Stimulated activated CD8-positive, alpha-beta memory T cell treated with anti-CD3 and anti-CD28 coated beads, Interleukin-4, amount 100 ng/mL, for 1 hour (primary cell): ENCODE measurements at places on chromosomes 3 and 15.

- no peak for DNase-seq
Measured at GRCh38 chr3:115071601-115072000, 75.5 kb downstream of the ZBTB20 start.

- no peak for DNase-seq
Measured at GRCh38 chr3:195918176-195918575, 9.8 kb upstream of the TNK2 start.

GRCh38 chr3:182527745-182528144 is 265.6 kb upstream of the ATP11B start:
- no peak for DNase-seq

DNA sequence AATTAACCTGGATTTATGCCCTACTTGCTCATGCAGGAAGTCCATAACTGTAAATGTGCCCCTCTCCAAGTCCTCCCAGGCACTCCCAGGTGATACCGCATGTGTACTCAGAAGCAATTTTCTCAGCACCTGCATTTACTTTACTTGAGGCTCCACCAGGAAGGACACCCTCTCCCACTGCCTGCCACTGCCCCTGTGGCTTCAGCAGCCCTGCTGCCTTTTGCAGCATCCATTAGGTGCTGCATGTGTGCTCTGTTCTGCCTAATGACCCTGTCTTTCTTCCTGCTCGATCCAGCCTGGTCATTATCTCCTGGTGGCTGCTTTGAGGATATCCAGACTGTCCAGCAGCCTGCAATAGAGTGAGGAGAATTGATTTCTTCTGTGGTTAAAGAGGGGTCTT is 107.6 kb upstream of the SEMA6D start:
- DNase-seq, result no peak

- DNase-seq, result no peak
Measured at GRCh38 chr3:9238721-9239295, 10.6 kb downstream of the SRGAP3 start.

DNA sequence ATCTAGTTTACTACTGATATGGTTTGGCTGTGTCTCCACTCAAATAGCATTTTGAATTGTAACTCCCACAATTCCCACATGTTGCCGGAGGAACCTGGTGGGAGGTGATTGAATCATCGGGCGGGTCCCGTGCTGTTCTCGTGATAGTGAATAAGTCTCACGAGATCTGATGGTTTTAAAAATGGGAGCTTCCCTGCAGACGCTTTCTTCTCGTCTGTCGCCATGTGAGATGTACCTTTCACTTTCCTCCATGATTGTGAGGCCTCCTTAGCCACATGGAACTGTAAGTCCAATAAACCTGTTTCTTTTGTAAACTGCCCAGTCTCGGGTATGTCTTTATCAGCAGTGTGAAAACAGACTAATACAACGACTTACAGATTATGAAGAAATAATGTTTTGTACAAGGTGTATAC is 35.6 kb upstream of the PYDC2 start:
- DNase-seq, result no peak

- no peak for DNase-seq
Measured at GRCh38 chr3:72889310-72890165, 1.7 kb downstream of the GXYLT2 start.

GRCh38 chr15:48406911-48407310 is 75.7 kb downstream of the DUT start:
- no peak for DNase-seq

- DNase-seq, result no peak
Measured at GRCh38 chr3:11929531-11929930, 74.7 kb upstream of the SYN2 start.

- DNase-seq, result no peak
Measured at GRCh38 chr3:10397879-10398278, 77.0 kb upstream of the SEC13 start.

DNA sequence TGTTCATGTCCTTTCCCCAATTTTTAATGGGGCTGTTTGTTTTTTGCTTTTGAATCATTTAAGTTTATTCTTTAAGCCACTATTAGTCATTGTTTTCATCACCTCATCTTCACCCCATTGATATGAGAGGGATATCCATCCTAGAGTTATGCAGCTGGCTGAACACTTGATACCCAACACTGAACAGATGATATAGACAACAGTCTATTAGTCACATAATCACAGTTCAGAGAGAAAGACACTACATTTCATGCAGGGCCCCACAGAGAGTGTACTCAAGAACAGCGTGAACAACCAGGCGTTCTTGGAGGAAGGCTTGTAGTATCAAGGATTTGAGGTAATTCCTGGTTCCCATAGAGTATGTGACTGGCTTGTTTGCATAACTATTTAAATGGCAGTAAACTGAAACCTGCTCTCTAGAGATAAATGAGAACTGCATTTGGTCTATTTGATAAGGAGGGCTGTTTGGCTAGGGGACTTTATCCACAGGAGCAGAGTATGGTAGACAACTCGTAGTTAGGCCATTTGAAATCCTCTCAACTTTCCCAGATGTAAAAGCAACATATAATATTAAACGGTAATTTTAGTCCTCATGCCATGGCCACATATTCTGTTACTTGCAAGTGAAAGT is 618.7 kb downstream of the SI start:
- no peak for DNase-seq

- DNase-seq, result no peak
Measured at GRCh38 chr3:65788461-65788860, 250.3 kb downstream of the MAGI1 start.

DNA sequence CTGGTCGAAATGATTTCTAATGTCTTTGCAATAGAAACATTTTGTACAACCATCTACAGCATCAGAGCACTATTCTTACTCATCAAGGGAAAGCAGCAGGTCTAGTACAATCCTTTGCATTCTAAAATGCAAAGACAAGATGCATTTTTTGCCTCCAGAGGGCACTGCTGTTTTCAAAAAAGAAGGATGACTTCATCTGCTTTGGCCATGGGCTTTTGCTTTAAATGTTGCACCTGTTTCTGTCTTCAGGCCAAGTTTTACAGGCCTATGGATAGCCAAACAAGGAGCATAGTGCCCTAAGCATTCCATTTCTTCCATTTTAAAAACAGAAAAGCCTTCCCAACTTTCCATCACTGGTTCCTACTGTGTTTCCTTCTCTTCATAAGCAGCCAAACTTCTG is 3.4 kb downstream of the PARP9 start:
- no peak for DNase-seq

- no peak for DNase-seq
Measured at GRCh38 chr3:124748560-124749198, 18.4 kb downstream of the UMPS start.

- DNase-seq, result no peak
Measured at GRCh38 chr3:77354958-77355357, 315.1 kb downstream of the ROBO2 start.

GRCh38 chr15:88267720-88268119 is 11.2 kb upstream of the NTRK3 start:
- no peak for DNase-seq

DNA sequence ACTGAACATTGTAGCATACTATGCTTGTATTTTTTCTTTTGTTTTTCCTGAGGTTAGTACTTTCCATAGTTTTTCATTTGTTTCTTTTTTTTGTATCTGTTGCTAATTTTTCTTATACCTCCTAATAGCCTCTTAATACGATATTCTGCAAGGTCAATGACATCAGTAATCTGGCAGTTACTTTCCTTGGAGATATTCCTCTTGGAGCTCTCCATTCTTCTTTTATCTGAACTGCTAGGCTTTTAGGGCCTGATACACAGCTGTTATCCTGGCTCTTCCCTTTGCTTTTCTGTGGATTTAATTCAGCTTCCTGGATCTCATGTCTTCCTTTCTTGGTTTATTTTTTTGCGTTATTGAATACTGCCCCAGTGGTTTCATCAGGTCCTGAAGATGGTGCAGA is 12.9 kb downstream of the ALPK3 start:
- no peak for DNase-seq

GRCh38 chr3:50519471-50520089 is 16.1 kb upstream of the CACNA2D2 start:
- DNase-seq, result peak; percentile 44

GRCh38 chr3:70603103-70603502 is 290.7 kb upstream of the MDFIC2 start:
- no peak for DNase-seq

GRCh38 chr3:36926292-36926897 is 18.5 kb downstream of the TRANK1 start:
- DNase-seq, result no peak

DNA sequence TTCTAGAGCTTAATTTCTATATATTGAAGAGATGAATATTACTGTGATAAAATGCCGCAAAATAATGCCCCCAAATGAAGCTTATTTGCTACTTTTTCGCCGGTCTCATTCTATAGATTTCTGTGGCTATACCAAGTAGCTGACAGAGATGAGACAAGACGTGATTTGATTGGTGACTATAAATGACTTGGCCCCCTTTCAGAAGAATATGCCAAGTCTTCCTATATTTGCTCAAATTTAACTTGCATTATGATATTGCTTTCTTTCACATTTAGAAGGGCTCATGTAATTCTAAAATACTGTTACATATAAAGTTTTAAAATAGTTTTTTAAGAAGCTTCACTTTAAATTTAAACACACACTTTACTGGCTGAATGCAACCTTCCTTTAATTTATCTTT is 180.1 kb downstream of the SUCLG2 start:
- DNase-seq, result no peak

- no peak for DNase-seq
Measured at GRCh38 chr3:144770281-144770680, 798.7 kb downstream of the DIPK2A start.

- no peak for DNase-seq
Measured at GRCh38 chr3:40930131-40930538, 269.2 kb upstream of the CTNNB1 start.

- DNase-seq, result no peak
Measured at GRCh38 chr3:150635526-150635925, 32.4 kb downstream of the SELENOT start.

GRCh38 chr3:72591522-72592421 is 256.5 kb downstream of the SHQ1 start:
- no peak for DNase-seq

DNA sequence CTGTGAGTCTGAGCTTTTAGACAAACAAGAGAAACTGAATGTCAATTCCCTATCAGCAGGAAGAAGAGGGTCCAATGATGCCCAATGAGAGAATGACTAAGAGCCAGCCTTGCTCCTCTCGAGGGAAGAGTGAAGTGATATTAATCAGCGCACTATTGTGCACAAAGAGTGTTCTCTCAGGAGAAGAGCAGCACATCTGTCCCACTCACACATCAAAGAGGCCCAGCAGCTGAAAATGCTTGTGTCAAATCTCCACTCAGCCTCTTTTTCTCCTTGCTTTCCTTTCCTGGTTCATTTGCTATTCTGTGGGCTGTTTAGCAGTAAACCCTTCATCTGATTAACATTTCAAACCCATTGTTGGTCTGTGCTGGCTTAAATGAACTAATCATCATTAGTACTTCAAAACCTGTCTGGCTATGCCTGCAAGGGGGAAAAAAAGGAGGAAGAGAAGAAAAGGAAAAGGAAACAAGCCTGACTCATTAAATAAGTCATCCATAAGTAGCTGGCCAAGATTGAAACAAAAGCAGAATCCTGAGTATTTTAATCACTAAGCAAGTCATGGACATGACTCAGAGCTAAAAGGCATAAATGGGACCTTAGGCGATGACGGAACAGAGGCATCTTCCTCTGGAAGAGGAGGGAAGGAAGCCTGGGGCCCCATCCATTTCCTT is 912.7 kb downstream of the TUSC7 start:
- DNase-seq, result no peak

GRCh38 chr15:81265256-81265943 is 58.5 kb downstream of the STARD5 start:
- no peak for DNase-seq

DNA sequence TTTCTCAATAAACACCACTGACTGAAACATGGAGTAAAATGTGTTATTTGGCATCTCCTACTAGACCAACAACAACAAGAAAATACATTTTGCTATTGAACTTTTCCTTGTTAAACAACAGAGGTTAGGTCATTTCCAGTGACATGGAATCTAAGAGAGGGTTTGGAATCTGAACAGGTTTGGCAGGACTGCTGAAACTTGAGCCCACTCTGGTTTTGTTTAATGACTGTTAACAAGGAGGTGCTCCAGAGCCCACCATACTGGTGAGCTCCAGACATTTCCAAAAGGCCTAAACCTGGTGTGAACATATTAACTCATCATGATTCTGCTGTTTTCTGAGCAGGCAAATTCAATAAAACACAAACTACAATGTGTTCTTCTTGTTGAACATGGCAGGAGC is 330.7 kb upstream of the TRIM42 start:
- no peak for DNase-seq

DNA sequence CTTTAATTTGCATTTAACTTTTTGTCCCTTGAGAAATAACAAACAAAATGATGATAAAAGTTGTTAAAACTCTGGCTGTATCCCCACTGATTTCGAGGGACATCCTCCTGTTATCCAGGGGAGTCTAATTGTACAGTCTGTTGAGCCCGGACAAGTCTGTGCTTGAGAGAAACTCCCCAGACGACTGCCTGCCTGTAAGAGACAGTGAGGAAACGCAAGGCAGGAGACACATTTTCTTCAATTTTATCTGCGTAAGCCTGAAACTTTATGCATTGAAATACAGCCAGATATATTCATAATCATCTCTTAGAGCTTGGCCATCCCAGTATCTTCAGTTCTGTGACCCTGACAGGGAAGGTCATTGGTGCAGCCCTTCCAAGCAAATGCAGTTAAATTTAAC is 97.7 kb downstream of the ROBO2 start:
- DNase-seq, result no peak

GRCh38 chr3:175805825-175806224 is 946.7 kb downstream of the NAALADL2 start:
- DNase-seq, result no peak

GRCh38 chr3:11779626-11780025 is 67.1 kb downstream of the TAMM41 start:
- no peak for DNase-seq

- DNase-seq, result no peak
Measured at GRCh38 chr3:129961141-129961541, 13.4 kb upstream of the TRH start.

- DNase-seq, result no peak
Measured at GRCh38 chr15:70269311-70269911, 171.7 kb upstream of the TLE3 start.

DNA sequence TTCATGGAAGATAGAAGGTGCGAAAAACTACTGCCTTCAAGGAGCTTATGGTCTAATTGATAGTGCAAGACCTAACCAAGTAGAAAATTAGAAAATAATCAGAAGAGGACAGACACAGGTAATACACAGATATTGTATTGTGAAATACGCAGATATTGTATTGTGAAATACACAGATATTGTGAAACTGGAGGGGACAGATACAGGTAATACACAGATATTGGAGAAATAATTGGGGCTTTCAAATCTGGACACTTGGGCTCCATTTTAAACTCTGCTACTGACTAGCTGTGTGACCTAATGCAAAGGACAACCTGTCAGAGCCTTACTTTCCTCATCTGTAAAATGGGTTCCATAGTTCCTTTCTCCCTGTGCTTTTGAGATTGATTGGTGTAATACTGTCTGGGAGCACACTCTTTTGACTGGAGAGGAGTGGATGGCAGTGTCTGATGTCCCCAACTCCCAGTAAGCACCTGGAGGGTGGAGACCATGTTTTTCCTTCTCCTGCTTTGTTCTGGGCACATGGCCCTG is 272.8 kb downstream of the TLE3 start:
- DNase-seq, result no peak

GRCh38 chr15:94079459-94079858 is 151.9 kb upstream of the MCTP2 start:
- no peak for DNase-seq
